ENCODE measurements at places on chromosomes 2 and 18. TPM values are rescaled to one million over a fixed set of nuclear protein-coding genes. Genes with fewer than 3 reads are reported as not detected.

ANKRD29 gene
- polyA plus RNA-seq, result 0.05 TPM

PPP3R1 gene
- polyA plus RNA-seq, result 11.6 TPM

TGFA gene
- polyA plus RNA-seq, result 6.7 TPM

- H3K27ac ChIP-seq, result no peak overlapping the region
- H3K4me1 ChIP-seq, result no peaks in the 10 kb centered on the region
- peaks cover 5% of the 10 kb centered on the region for H3K27me3 ChIP-seq
- DNase-seq, result no peak
- no peak overlapping the region for H3K4me3 ChIP-seq
- no peaks in the 10 kb centered on the region for H3K36me3 ChIP-seq
Measured at GRCh38 chr2:216934151-216934550, 74.3 kb upstream of the TNP1 start.

GALNT3 gene
- 0.30 TPM for polyA plus RNA-seq

DNA sequence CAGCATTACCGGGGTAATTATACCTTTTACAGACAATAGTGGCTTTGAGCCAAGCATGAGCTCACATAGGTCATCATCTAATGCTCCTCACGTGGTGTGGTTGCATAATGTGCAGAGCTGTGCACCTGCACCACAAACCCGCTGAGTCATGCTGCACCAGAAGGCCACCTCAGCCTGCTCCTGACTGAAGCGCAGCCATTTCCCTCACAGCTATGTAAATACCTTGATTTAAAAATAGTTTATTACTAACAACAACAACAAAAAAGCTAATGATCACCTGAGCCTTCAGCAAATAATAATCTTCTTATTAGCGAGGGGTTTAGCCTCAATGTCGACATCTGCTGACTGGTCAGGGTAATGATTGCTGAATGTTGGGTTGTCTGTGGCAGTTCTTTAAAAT, 238.8 kb downstream of the MBD5 start:
- H3K27me3 ChIP-seq, result no peaks in the 10 kb centered on the region
- no peak overlapping the region for H3K4me3 ChIP-seq
- DNase-seq, result no peak
- no peak overlapping the region for H3K27ac ChIP-seq

DNA sequence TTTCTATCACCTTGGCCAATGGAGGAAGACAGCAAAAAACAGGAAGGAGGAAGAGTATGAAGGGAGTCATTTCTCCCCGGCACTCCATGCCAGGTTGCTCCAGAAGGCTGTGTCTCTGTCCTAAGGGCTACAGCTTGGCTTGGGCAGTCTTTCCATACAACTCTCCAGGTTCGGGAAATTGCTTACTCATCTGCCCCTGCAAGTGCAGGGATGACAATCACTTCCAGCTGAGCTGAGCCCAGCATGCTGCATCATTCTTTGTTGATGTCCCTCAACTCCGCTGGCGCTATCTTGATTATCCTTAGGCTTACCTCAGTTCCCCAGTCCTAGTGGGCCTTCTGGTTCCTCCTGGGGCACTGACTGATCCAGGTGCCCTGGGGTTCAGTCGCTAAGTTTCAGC, 86.9 kb upstream of the COPS8 start:
- H3K27me3 ChIP-seq, result peaks cover 2% of the 10 kb centered on the region
- no peak overlapping the region for H3K27ac ChIP-seq
- DNase-seq, result no peak
- H3K4me3 ChIP-seq, result no peak overlapping the region
- no peaks in the 10 kb centered on the region for H3K4me1 ChIP-seq
- no peaks in the 10 kb centered on the region for H3K36me3 ChIP-seq

DNA sequence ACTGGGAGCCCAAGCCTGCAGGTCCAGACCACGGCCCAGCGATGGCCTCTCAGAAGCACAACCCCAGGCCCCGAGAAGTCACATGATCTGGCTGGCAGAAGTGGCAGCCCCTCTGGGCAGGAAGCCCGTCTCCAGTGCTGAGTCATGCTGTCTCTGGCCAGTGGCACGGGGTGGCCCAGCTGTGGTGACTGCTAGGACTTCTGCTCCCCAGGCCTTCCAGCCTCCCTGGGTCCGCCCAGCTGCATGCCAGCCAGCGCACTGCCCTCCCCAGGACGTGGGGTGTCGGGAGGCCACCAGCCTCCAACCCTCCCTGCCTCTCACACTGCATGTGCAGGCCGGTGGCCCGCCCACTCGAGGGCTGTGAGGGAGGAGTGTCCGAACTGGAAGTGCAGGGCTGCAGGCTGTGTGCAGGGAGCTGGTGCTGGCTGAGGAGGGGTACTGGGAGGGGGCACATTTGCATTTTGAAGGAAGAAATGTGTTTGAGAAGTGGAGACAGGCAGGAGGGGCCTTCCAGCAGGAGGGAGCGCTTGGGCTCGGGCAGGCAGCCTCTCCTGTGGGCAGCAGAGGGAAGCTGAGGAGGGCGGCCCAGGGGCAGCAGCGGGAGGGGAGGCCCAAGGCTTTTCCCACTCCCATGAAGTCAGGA, 17.0 kb upstream of the HPCAL1 start:
- peak overlapping the region; percentile 15 for H3K27ac ChIP-seq
- H3K4me3 ChIP-seq, result peak overlapping the region; percentile 32
- no peaks in the 10 kb centered on the region for H3K27me3 ChIP-seq
- H3K4me1 ChIP-seq, result peaks cover 48% of the 10 kb centered on the region
- DNase-seq, result peak; percentile 77

DNA sequence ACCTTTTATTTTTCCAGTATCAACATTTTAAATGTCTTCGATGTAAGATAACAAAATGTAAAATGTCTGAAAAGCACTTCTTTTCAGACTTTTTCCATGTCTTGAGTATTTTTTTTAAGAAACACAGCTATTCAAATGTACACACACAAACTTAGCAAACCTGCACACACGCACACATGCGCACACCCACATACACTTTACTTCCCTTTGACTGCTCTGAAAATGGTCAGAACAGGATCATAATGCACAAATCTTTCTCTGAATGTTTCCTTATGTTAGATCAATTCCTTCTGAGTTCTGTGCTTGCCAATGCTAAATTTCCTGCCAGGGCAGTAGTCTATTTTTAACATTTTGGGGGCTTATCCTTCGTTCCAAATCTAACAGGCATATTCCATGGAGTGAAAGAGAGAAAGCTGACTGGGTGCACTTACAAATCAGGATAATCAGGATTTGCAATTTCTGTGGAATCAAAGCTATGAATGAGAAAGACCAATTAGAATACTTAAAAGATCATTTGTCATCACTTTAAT, 136.3 kb downstream of the ZEB2 start:
- H3K27me3 ChIP-seq, result no peaks in the 10 kb centered on the region
- no peak overlapping the region for H3K4me3 ChIP-seq
- no peaks in the 10 kb centered on the region for H3K36me3 ChIP-seq
- no peaks in the 10 kb centered on the region for H3K4me1 ChIP-seq

TEKT4 gene
- not detected for polyA plus RNA-seq

MERTK gene
- polyA plus RNA-seq, result 44.7 TPM

- no peaks in the 10 kb centered on the region for H3K4me1 ChIP-seq
- H3K36me3 ChIP-seq, result no peaks in the 10 kb centered on the region
- H3K27ac ChIP-seq, result no peak overlapping the region
- H3K4me3 ChIP-seq, result no peak overlapping the region
- no peaks in the 10 kb centered on the region for H3K27me3 ChIP-seq
- no peak for DNase-seq
Measured at GRCh38 chr2:174840436-174840835, 76.2 kb upstream of the CHRNA1 start.

SGPP2 gene
- not detected for polyA plus RNA-seq

FAM237A gene
- polyA plus RNA-seq, result not detected

UGT1A8 gene
- polyA plus RNA-seq, result not detected

DNA sequence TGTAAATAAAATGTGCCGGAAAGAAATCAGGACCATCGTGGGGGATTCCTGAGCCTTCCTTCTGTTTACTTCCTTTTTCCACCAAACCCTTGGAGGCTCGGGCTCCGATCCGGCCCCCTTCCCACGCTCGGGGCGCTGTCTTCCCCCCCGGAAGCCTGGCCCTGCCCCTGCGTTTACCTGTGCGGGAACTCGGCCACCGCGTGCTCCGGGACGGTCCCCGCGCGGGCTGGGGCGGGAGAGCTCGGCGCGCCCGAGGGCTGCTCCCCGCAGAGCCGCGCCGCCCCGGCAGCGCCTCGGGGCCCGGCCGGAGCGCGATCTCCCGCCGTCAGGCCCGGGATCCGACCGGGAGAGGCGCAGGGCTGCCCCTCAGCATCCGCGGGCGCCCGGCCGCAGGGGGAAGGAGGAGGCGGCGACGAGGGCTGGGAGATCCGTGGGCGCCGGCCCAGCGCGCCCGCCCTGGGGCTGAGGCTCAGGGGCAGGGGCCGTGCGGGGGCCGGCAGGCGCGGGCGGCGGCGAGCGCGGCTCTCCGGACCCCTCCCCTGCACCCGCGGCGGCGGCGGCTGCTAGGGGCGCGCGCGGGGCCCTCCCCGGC, 435 bp downstream of the ADCY3 start:
- H3K4me3 ChIP-seq, result peak overlapping the region; percentile 47
- DNase-seq, result no peak
- H3K36me3 ChIP-seq, result no peaks in the 10 kb centered on the region
- H3K27me3 ChIP-seq, result peaks cover 24% of the 10 kb centered on the region
- no peak overlapping the region for H3K27ac ChIP-seq

- H3K36me3 ChIP-seq, result no peaks in the 10 kb centered on the region
- peaks cover 84% of the 10 kb centered on the region for H3K4me1 ChIP-seq
- H3K4me3 ChIP-seq, result peak within 1 kb of the TSS; percentile 89
- H3K27ac ChIP-seq, result peak within 1 kb of the TSS; percentile 72
- no peaks in the 10 kb centered on the region for H3K27me3 ChIP-seq
Measured at GRCh38 chr2:20012282-20013125, at the start of gene MATN3. Gene MATN3, minus strand, starts transcription at chr2:20012668. Its CDS starts 37 bp downstream, at chr2:20012631.

DNA sequence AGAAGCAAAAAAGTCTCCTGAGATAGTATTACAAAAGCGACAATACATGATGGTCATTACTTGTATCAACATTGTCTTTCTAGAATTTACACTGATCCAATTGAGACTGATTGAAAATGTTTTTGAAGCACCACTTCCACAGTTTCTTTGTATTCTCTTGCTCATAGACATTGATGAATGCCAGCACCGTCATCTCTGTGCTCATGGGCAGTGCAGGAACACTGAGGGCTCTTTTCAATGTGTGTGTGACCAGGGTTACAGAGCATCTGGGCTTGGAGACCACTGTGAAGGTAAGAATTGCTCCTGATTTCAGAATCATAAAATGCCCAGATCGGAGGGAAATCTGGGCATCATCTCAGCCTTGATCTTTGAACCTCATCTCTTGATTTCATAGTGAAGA, 175.1 kb upstream of the RASGRP3 start:
- no peak overlapping the region for H3K27ac ChIP-seq
- H3K36me3 ChIP-seq, result no peaks in the 10 kb centered on the region
- no peaks in the 10 kb centered on the region for H3K4me1 ChIP-seq
- H3K4me3 ChIP-seq, result no peak overlapping the region
- no peak for DNase-seq

GRCh38 chr2:64019975-64020528, 824 bp upstream of the VPS54 start:
- peak overlapping the region; percentile 97 for H3K27ac ChIP-seq
- no peak for DNase-seq
- H3K4me3 ChIP-seq, result peak overlapping the region; percentile 87
- H3K36me3 ChIP-seq, result no peaks in the 10 kb centered on the region
- no peaks in the 10 kb centered on the region for H3K27me3 ChIP-seq
- peaks cover 79% of the 10 kb centered on the region for H3K4me1 ChIP-seq

GRCh38 chr2:209570194-209570593, 146.3 kb downstream of the MAP2 start:
- no peak overlapping the region for H3K27ac ChIP-seq
- no peak overlapping the region for H3K4me3 ChIP-seq
- no peaks in the 10 kb centered on the region for H3K27me3 ChIP-seq
- no peaks in the 10 kb centered on the region for H3K36me3 ChIP-seq

DNA sequence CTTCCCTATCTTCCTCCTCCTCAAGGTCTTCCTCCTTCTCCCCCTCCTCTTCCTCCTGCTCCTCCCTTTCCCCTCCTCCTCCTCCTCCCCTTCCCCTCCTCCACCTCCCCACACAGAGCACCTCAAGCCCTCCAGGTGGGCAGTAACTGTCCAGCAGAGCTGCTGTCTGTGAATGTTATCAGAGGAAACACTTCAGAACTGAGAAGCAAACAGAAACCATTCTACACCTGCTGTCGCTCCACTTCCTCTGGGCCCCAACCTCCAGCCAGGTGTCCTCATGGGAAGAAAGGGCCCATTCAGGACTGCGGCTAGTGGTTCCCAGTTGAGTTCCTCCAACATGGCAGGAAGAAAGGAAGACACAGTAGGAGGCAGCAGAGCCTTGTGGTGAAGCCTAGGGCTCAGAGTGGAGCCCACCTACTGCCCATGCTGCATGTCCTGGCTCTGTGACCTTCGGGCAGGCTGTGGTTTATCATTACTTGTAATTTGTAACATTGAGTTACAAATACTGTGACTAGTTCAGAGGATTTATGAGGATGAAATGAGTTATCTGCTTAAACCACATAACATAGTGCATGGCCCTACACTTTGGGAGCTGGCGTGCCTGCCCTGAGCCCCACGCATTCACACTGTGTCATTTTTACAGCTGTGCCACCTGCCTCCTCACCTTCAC, 165.9 kb upstream of the ID2 start:
- no peak for DNase-seq
- no peaks in the 10 kb centered on the region for H3K4me1 ChIP-seq
- H3K36me3 ChIP-seq, result no peaks in the 10 kb centered on the region
- peaks cover 5% of the 10 kb centered on the region for H3K27me3 ChIP-seq
- H3K27ac ChIP-seq, result no peak overlapping the region

DNA sequence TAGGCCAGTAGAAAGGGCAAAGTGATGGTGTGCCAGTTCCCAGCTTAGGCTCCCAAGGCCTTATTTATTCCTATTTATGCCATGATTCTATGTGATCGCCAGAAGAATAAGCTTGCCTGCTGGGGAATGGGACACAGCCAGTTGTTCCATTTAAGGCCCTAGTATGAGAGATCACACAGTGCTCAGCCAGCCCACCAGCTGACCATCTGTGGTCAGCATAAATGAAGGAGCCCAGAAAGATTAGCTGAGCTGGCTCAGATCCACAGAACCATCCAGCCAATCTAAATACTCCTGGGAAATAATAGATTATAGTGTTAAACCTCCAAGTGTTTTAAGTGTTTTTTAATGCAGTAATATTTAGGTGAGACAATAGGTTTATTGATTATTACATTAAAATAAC, 12.6 kb upstream of the L3MBTL4 start:
- DNase-seq, result no peak
- H3K4me1 ChIP-seq, result peaks cover 26% of the 10 kb centered on the region
- no peak overlapping the region for H3K4me3 ChIP-seq
- no peak overlapping the region for H3K27ac ChIP-seq
- no peaks in the 10 kb centered on the region for H3K27me3 ChIP-seq

DNA sequence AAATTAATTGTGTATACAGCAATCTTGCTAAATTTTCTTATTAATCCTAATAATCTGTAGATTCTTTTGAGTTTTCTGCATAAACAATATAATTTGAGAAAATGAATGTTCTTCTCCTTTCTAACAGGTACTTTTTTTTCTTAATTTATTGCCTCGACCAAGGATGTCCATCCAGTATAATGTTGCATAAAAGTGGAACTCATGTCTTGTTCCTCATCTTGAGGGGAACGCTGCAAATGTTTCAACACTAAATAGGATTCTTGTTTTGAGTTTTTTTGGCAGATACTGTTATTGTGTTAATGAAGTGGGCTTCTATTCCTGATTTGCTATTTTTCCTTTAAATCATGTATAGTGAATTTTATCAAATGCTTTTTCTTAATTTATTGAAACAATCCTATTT, 244.4 kb upstream of the REV1 start:
- no peaks in the 10 kb centered on the region for H3K4me1 ChIP-seq
- DNase-seq, result no peak
- no peaks in the 10 kb centered on the region for H3K36me3 ChIP-seq
- no peak overlapping the region for H3K4me3 ChIP-seq
- H3K27me3 ChIP-seq, result no peaks in the 10 kb centered on the region

- no peaks in the 10 kb centered on the region for H3K36me3 ChIP-seq
- no peaks in the 10 kb centered on the region for H3K4me1 ChIP-seq
- peak; percentile 17 for DNase-seq
- no peak overlapping the region for H3K27ac ChIP-seq
- H3K4me3 ChIP-seq, result no peak overlapping the region
Measured at GRCh38 chr2:70645733-70646419, 92.2 kb upstream of the TGFA start.

Data from HepG2 (cell line).